Esophagus muscularis mucosa (tissue), 4 donors: ENCODE measurements at places on chromosomes 5 and 9. TPM values are rescaled to one million over a fixed set of nuclear protein-coding genes. Genes with fewer than 3 reads are reported as not detected.
A peak's percentile ranks its signal among the peaks of the same experiment; 100 is the strongest.

- DNase-seq, result no peak
These were observed 30.9 kb downstream of the FAXDC2 start for GRCh38 chr5:154819546-154819945.

DNA sequence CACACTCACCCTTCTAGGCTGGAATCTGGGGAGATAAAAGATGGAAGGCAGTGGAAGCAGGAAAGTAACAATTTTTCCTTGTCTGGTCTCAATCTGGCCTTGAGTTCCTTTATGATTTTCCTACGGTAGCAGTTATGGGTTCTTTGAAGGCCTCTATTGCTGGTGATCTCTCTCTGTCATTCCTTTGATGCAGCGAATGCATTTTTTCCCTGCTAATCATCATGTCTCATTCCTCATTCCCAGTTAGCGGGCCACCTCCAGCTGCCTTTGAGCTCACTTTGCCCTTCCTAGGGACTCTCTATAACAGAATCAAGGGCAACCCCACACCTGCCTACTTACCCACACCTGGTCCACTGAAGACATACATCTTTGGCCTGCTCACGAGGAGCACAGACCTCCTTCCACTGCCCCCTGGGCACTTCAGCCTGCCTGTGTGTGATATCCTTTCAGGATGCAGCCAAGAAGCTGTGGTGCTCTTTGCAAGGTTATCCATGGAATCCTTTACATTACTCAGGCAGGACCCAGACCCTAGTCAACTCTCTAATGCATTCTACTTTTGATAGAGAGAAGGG, 191.7 kb downstream of the DRD1 start:
- DNase-seq, result no peak

DNA sequence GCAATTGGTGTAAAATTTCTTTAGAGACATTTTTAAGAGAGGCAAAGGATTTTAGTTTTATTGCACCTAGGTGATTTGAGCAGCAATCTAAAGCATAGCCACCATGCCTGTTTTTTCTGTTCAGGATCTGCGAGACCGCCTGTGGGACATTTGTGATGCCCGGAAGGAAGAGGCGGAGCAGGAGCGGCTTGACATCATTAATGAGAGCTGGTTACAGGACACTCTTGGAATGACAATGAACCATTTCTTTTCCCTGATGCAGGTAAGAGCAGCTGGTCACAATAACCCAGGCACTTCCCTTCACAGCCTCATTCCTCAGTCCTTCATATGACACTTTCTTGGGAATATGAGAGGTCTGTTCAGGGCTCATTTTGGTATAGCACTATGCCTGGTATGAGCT, 103.2 kb upstream of the IL7R start:
- no peak for DNase-seq

GRCh38 chr5:106543330-106543729, 1127.4 kb downstream of the EFNA5 start:
- DNase-seq, result no peak

DNA sequence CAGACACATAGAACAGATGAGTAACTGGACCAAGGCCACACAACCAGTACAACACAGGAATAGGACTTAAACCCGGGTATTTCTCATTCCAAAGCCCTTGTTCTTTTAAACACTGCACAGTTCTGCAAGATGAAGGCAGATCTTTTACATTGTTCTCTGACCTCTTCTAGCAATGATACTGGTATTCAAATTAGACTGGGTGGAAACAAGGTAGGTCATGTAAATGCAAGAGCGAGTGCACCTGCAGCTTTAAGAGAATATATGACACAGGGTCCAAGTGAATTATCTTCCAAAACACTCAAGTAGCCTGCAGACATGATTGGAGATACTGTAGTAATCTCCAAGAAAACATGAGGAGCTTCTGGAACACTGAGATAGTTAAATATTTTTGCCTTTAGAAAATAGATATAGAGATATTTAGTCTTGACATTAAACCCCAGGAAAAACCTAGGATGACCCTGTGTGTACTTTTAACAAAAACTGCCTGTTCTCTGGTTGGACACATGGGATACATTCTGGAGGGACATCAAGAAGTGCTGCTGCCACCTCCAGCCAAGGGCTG, 130.6 kb upstream of the EPB41L4A start:
- no peak for DNase-seq

GRCh38 chr9:94014066-94014654, 59.0 kb upstream of the BARX1 start:
- peak; percentile 10 for DNase-seq

DNA sequence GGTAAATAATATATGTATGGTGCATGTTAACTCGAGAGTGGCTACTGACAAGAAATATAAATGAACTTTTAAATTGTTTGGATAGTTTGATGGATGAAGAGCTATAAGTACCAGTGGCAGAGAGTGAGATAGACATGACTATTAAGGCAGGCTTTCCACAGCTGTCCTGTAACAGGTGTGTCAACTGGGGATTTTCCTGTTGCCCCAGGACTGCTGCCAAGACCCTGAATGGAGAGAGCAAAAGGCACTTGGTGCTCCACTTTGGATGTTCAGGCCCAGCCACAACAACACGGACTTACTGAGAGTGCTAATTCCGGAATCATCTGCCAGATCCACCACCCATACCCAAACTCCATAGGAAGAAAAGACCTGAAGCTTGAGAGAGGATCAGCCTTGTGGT, 215.1 kb downstream of the SEC61B start:
- DNase-seq, result no peak

- DNase-seq, result no peak
These were observed 339.7 kb downstream of the RAB3C start for GRCh38 chr5:58922461-58923171.

- no peak for DNase-seq
These were observed 37.8 kb upstream of the SPDL1 start for GRCh38 chr5:169545762-169546161.

DNA sequence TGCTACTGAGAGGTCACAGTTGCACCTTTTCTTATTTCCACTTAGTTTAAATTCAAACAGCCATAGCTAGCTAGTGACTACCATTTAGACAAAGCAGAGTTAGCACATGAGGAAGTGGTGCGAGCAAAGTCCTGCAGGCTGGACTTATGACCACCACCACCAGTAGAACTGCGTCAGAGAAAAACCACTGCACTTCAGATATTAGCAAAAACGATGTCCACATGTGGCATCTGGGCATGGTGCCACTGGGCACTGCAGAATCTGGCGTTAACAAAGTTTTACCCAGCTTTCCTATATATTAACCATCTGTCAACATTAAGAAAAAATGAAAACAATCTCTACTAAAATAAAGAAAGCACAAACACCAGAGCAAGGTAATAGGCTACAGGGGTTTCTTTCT, 80.1 kb downstream of the SPTLC1 start:
- no peak for DNase-seq

GRCh38 chr5:154866841-154867240, 8.4 kb downstream of the CNOT8 start:
- DNase-seq, result no peak

DNA sequence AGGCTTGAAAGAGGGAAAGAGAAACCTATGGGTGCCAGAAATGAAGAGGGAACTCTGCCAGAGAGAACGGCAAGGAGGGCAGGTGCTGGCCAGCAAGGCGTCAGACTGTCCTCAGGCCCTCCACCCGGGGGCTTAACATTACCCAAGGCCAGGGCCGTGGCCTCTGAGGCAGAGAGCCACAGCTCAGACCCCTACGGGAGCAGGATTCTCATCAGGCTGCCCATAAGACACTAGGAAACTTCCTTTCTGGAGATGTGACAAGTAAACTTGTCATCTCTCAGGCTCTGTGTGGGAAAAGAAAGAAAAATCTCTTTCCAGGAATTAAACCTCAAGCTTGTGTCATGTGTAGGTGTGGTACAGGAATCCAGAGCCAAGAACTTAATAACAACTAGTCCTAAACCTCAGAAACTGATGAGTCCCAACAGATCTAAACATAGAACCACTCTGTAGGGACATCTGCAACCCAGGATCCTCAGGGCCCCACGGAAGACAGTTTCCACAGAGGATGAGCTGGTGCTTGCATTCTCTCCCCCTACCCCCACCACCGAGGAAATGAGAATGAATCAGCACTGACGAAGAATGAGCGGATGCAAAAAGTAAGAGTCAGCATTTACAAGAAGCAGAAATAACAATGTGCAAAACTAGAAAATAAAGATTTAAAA, 74.3 kb downstream of the DCP2 start:
- DNase-seq, result no peak

DNA sequence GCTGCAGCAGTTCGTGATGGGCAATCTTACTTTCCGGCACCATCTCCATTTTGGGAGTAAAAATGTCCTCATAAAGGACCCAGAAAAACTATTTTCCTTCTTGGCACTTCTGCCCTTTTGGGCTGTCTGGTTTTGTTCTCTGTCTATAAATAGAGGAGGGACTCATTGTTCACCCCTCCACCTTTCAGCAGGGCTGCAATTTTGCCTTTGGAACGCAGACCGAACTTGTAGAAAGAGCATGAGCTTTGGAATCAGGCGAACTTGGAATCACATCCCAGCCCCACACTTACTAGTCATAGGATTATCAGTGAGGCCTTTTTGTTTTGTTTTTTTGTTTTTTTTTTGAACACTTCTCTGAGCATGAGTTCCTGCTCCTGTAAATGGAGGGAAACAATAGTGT, 178.1 kb upstream of the IL12B start:
- no peak for DNase-seq

- DNase-seq, result peak; percentile 74
These were observed 230.5 kb downstream of the ESM1 start for GRCh38 chr5:54754878-54755277.

GRCh38 chr9:114687034-114687433, 5.0 kb upstream of the TEX48 start:
- no peak for DNase-seq

DNA sequence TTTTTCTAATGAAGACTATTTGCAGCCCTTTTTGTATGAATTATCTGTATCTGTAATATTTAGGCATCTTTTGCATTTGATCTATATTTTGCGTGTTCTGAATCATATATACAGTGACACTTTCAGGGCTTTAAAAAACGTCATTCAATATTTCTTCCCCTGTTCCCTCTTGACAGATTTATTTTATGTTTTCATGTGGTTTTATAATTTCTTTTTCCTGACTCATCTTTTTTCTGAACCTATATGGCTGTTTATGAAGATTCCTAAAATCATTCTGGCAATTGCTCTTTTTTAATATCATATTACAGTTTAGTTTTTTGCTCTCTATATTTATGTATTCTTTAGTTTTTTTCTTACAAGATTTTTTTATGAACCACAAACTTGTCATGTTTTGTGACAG, 67.6 kb downstream of the SMARCA2 start:
- DNase-seq, result no peak

GRCh38 chr5:160923936-160924710, 72.1 kb upstream of the ATP10B start:
- DNase-seq, result no peak

DNA sequence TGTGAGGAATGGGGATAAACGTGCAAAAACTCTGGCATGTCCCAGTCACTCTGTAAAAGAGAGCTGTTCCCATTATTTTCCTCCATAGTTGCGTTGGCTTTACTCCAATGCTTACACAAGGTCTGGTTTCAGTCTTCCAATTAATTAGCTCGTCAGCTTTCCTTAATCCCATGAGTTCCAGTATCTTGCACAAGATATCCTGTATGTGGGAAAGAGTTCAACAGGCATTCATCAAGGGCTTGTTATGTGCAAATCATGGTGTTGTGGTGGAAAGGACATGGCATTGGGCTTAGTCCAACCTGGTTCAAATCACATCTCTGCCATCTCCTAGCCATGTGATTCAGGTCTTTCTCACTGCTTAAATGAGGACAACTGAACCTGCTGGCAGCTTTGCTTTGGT, 77.5 kb upstream of the PANK3 start:
- DNase-seq, result no peak

GRCh38 chr9:79152306-79152705, 419.5 kb upstream of the TLE4 start:
- no peak for DNase-seq

- no peak for DNase-seq
These were observed 105.7 kb downstream of the LURAP1L start for GRCh38 chr9:12880406-12881015.

DNA sequence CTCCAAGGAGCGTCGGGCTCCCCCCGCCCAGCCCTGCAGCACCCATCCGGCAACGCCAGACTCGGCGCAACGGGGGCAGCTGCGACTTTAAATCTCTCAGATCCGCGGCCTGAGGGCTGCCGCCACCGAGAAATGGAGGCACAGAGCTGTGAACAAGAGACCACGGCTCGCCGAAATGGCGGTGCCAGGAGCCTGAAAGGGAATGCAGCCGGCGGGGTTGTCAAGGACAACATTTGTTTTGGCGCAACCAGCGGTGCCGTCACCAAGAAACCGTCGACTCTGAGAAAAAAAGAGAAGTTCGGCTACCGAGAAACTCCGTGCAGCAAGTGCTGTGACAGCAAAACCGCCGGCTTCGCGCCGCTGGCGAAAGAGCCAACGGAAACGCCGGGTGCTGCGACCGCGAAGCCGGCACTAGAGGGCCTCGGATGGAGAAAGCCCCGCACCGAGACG, 2.1 kb upstream of the ANXA2R start:
- no peak for DNase-seq

GRCh38 chr5:66945389-66946349, 250.9 kb downstream of the CD180 start:
- DNase-seq, result no peak

GRCh38 chr9:118362596-118362995, 658.4 kb downstream of the TLR4 start:
- DNase-seq, result no peak

- DNase-seq, result no peak
These were observed 63.6 kb downstream of the MRPL36 start for GRCh38 chr5:1736065-1736464.

DNA sequence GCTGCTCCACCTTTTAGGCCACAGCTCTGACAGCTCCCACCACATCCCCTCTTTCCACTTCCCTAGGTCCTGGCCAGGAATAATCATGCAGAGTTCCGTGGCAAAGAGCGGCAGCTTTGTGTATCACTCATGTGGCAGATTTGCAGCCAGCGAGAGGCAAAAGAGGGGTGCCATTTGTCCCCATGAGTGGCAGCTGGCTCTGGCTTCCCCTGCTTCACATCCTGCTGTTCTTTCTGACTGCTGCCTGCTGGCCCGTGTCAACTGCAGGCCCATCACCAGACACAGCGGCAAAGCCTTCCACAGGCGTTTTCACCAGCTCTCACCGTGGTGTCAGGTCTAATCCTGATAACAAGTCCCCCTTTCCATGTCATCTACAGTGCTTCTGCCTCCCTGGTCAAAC, 430.6 kb upstream of the DAP start:
- DNase-seq, result no peak

DNA sequence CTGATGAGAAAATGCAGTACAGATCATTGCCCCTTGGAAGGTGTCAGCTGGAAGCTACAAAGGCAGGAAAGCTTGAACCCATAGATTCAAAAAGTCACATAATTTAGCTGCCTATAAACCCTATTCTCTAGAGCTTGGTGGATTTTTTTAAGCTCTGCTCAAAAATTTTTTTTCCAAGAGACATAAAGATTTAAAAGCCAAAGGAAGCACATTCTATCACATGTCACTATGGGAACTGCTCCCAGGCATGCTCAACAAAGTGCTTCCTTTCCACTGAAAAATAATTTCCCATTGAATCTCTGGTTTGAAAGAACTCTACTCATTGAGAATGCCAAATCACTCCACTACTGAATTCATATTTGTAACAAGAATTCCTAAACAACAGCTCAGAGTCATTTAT, 419.8 kb downstream of the CETN3 start:
- no peak for DNase-seq

GRCh38 chr5:175576096-175576495, 81.8 kb upstream of the HRH2 start:
- no peak for DNase-seq

GRCh38 chr9:13428766-13429165, 149.3 kb upstream of the MPDZ start:
- DNase-seq, result no peak

The TMOD1 gene
- 97.6 TPM for total RNA-seq

The ECSCR gene
- total RNA-seq, result 23.9 TPM

The ACTBL2 gene
- total RNA-seq, result not detected

The TJP2 gene
- total RNA-seq, result 101 TPM

The NIPAL4 gene
- total RNA-seq, result 1.6 TPM

The SLC6A7 gene
- total RNA-seq, result not detected

The ELOVL7 gene
- 1.2 TPM for total RNA-seq
